ENCODE measurements at places on chromosomes 1 and 21. TPM values are rescaled to one million over a fixed set of nuclear protein-coding genes. Genes with fewer than 3 reads are reported as not detected.

GRCh38 chr1:26811057-26811456 is 15.4 kb upstream of the ZDHHC18 start:
- H3K4me1 ChIP-seq: no peaks in the 10 kb centered on the region
- no peak for DNase-seq
- H3K27ac ChIP-seq: no peak overlapping the region
- H3K27me3 ChIP-seq: no peaks in the 10 kb centered on the region
- no peaks in the 10 kb centered on the region for H3K36me3 ChIP-seq

GRCh38 chr1:21869620-21870121 is 57.6 kb downstream of the LDLRAD2 start:
- no peak overlapping the region for H3K4me3 ChIP-seq
- H3K36me3 ChIP-seq: peaks cover 73% of the 10 kb centered on the region
- DNase-seq: peak; percentile 92

GRCh38 chr1:183654706-183655105 is 1.6 kb upstream of the APOBEC4 start:
- H3K36me3 ChIP-seq: no peaks in the 10 kb centered on the region
- H3K27me3 ChIP-seq: no peaks in the 10 kb centered on the region
- H3K27ac ChIP-seq: no peak overlapping the region
- DNase-seq: no peak

GRCh38 chr1:165527251-165528007 is 16.4 kb upstream of the LRRC52 start:
- H3K36me3 ChIP-seq: no peaks in the 10 kb centered on the region
- DNase-seq: no peak
- no peak overlapping the region for H3K27ac ChIP-seq
- no peaks in the 10 kb centered on the region for H3K4me1 ChIP-seq
- no peaks in the 10 kb centered on the region for H3K27me3 ChIP-seq
- no peak overlapping the region for H3K4me3 ChIP-seq

Gene S100A8
- total RNA-seq: 31.5 TPM

DNA sequence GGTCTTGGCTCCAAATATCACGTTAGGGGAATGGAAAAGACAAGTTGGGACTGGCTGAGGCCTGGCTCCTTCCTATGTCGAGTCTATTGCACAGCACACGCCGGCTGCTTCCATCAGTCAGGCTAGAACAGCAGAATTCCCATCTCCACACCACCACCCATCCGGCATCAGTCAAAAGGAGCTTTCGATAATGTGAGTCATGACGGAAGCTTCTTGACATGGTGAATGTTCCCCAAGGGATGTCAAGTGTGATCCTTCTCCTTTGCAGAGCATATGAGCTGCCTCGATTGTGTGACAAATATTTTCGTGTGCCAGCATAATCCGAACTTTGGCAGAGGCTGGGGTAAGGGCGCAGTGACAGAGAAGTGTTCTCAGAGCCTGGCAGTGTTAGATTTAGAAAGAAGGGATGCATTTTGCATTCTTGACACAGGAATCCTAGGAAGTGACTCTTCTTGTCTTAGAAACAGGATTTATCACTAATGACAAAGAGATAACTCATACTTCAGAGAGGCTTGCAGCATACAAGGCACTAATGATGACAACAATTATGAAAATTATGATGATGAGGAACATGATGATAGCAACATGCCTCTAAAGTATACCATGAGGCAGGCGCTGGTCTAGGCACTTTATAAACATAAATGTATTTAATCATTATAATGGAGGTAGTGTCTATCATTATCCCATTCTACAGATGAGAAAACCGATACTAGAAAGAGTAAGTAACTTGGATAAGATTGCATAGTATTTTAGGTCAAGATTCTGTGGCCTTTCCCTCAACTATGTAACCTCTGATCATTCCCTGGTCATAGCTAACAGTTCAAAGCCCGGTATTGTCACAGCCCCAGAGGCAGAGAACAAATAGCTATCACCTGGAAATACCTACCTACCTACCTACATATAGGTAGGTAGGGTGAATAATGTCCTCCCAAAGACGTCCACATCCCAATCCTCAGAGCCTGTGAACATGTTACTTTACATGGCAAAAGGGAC is 135.0 kb downstream of the KCNJ6 start:
- H3K4me3 ChIP-seq: no peak overlapping the region
- no peak for DNase-seq
- no peaks in the 10 kb centered on the region for H3K4me1 ChIP-seq
- no peak overlapping the region for H3K27ac ChIP-seq
- H3K27me3 ChIP-seq: no peaks in the 10 kb centered on the region

DNA sequence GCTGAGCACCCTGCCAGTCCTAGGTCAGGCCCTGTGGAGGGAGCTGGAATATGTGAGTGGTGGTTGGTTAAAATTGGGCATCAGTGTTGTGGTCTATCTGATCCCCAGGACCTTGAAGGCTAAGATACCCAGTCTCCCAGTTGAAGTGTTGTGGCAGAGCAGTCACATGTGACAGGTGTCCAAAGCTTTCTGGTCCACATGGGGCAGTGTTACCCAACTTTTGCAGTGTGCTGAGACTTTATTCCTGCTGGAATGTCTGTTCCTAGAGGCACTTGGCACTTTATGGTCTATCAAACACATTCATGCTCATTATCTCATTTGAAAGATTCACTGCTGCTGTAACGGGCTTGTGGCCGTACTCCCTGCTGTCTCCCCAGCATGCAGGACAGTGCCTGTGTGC is 21.0 kb upstream of the LORICRIN start:
- H3K4me1 ChIP-seq: no peaks in the 10 kb centered on the region
- H3K36me3 ChIP-seq: no peaks in the 10 kb centered on the region
- no peaks in the 10 kb centered on the region for H3K27me3 ChIP-seq
- no peak overlapping the region for H3K4me3 ChIP-seq
- H3K27ac ChIP-seq: no peak overlapping the region
- no peak for DNase-seq

Gene IL24
- not detected for total RNA-seq

Gene OR2G6
- total RNA-seq: not detected

DNA sequence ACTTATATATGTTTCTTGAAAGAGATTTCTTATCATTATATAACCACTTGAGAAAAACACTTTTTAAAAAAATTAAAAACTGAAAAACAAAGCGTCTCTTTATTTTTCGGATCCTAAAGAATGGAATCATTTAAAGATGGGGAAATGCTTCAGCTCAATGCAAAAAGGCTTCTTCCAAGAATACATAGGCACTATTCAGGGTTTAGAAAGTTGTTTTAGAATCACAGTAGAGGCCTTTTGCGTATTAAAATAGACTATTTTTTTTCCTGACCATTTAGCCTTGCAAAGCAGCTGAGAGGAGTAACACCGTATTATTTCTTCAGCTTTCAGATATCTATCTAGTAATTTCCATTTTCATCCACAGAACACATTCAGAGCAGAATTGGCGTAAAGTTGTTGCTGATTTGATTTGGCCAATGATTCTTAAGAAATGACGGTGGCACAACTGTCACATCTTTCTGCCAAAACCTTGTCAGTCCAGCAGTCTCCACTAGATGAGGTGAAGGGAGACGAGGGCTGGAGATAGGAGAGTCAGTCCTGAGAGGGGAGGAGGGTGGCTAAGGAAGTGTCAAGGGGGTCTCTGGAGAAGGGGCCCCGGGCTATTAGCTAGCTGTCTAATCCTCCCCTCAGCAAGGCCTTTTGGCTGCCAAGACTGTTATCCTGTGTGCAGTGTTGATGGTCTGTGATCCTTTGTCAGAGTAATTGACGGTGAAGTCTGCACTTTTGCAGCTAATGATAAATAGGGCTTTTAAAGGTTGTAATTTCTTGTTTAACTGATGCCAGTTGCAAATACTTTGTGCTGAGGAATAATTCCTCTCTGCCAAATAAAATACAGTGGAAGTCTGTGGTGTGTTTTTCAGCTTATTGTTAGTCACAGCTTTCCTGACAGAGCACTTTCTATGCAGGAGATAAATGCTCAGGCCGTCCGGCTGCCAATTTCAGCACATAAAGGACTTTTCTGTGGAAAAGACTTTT is 34.7 kb downstream of the PRRX1 start:
- no peak for DNase-seq
- no peaks in the 10 kb centered on the region for H3K27me3 ChIP-seq
- H3K4me1 ChIP-seq: peaks cover 79% of the 10 kb centered on the region
- H3K27ac ChIP-seq: peak overlapping the region; percentile 66
- H3K36me3 ChIP-seq: no peaks in the 10 kb centered on the region
- peak overlapping the region; percentile 35 for H3K4me3 ChIP-seq

DNA sequence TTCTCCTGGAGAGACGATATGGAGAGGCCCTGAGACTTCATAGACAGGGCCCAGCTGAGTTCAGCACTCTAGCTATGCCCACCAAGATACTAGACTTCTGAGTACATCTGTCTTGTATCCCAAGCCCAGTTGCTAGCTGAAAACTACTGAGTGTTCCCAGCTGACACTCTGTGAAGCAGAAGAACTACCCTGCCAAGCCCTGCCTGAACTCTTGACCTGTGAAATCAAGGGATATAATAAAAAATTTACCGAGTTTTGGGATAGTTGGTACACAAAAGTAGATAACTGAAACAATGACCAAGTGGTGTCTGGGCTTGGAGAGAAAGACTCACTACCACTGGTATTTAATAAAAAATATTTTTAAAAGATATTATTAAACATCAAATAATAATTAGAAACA is 267.5 kb downstream of the TRABD2B start:
- H3K27ac ChIP-seq: no peak overlapping the region
- no peak overlapping the region for H3K4me3 ChIP-seq
- DNase-seq: no peak
- peaks cover 13% of the 10 kb centered on the region for H3K4me1 ChIP-seq
- no peaks in the 10 kb centered on the region for H3K36me3 ChIP-seq
- H3K27me3 ChIP-seq: no peaks in the 10 kb centered on the region

Gene ISG15
- 104 TPM for total RNA-seq

Gene SLC6A9
- total RNA-seq: 26.8 TPM

Gene SLAMF8
- total RNA-seq: 5.6 TPM

DNA sequence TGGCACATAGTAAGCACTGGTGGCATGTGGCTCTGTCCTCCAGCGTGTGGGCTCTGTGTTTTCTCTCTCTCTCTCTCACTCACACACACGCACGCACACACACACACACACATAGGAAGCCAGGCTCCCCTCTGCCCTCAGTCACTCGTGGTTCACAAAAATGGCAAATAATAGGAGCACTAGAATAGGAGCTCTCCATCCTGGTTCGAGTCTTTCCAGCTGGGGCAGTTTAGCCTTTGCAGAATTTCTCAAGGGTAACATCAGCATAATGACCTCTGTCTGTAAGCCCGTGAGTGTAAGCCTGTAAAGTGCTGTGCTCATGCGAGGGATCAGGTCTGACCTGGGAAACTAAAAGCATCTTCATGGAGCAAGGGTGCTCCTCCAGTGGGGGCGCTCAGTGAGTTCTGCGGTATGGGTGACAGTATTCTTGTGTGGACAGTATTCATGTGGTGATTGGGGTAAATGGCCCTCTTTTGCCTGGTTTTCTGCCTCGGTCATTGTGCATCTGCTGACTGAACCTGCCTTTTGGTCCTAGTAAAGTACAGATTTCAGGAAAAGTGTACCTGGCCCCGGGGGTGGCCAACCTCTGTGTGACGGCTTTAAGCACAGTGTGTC is 842 bp upstream of the ZC3H12A start:
- H3K36me3 ChIP-seq: no peaks in the 10 kb centered on the region
- H3K4me3 ChIP-seq: peak overlapping the region; percentile 80
- H3K27me3 ChIP-seq: no peaks in the 10 kb centered on the region
- H3K27ac ChIP-seq: peak overlapping the region; percentile 98
- DNase-seq: no peak

GRCh38 chr1:158998781-158999161 is 10.9 kb upstream of the IFI16 start:
- peaks cover 19% of the 10 kb centered on the region for H3K4me1 ChIP-seq
- peak overlapping the region; percentile 72 for H3K4me3 ChIP-seq
- H3K36me3 ChIP-seq: no peaks in the 10 kb centered on the region
- no peak for DNase-seq

- H3K27me3 ChIP-seq: no peaks in the 10 kb centered on the region
- peaks cover 4% of the 10 kb centered on the region for H3K36me3 ChIP-seq
- no peak overlapping the region for H3K27ac ChIP-seq
- DNase-seq: no peak
- no peaks in the 10 kb centered on the region for H3K4me1 ChIP-seq
Observed at GRCh38 chr1:160993544-160994193, 27.3 kb downstream of the F11R start.

DNA sequence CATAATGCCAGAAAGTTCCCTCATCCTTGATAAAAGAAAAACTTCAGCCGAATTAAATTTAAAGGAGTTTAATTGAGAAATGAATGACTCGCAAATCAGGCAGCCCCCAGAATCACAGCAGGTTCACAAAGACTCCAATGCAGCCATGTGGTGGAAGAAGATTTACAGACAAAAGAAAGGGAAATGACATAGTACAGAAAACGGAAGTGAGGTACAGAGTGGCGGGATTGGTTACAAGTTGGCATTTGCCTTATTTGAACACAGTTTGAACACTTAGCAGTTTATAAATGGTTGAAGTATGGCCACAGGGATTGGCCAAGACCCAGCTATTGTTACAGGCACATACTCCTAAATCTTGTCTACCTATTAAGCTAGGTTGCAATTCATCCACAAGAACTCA is 46.6 kb downstream of the HIVEP3 start:
- H3K36me3 ChIP-seq: no peaks in the 10 kb centered on the region
- H3K4me1 ChIP-seq: peaks cover 4% of the 10 kb centered on the region
- DNase-seq: no peak

DNA sequence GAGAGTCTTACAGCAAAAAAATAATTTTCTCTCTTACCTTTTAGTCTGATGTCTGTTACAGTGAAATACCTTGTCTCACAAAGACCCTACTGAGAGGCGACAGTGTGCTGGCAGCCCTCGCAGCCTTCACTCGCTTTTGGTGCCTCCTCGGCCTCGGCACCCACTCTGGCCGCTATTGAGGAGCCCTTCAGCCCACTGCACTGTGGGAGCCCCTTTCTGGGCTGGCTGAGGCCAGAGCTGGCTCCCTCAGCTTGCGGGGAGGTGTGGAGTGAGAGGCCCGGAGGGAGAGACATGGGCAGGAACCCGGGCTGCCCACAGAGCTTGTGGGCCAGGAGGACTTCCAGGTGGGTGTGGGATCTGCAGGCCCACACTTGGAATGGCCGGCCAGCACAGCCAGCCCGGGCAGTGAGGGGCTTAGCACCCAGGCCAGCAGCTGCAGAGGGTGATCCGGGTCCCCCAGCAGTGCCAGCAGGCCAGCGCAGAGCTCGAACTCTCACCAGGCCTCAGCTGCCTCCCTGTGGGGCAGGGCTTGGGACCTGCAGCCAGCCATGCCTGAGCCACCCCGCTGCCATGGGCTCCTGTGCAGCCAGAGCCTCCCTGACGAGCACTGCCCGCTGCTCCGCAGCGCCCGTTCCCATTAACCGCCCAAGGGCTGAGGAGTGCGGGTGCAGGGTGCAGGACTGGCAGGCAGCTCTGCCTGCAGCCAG is 10.8 kb upstream of the CFHR1 start:
- DNase-seq: no peak
- H3K4me1 ChIP-seq: no peaks in the 10 kb centered on the region
- no peaks in the 10 kb centered on the region for H3K27me3 ChIP-seq
- no peak overlapping the region for H3K4me3 ChIP-seq
